ENCODE measurements at places on chromosomes 7 and 10. TPM values are rescaled to one million over a fixed set of nuclear protein-coding genes. Genes with fewer than 3 reads are reported as not detected.

The TAF5 gene
- 22.8 TPM for total RNA-seq

The INHBA gene
- total RNA-seq: 0.94 TPM

The CPN1 gene
- total RNA-seq: not detected

The GRID1 gene
- total RNA-seq: 0.82 TPM

The STOX1 gene
- 2.7 TPM for total RNA-seq

DNA sequence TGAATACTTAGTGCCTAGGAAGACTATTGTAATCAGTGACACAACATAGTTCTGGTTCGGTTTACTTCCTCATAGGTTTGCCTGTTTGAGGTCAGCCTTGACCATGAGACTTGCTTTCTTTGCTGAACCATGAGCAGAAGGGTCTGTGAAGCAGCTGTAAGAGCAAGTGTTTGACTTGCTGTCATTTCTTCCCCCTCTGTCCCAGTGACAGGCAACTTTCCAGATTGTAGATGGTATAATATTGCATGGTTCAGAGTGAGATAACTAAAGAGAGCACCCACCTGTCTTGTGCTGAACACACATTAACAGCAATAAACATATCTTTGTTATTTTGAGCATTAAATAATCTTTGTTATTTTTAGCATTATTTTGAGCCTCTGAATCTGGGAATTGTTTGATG is 9.3 kb upstream of the RTKN2 start:
- DNase-seq: no peak
- H3K27me3 ChIP-seq: no peaks in the 10 kb centered on the region
- no peaks in the 10 kb centered on the region for H3K4me1 ChIP-seq

GRCh38 chr7:18013936-18014335 is 13.7 kb downstream of the PRPS1L1 start:
- no peak overlapping the region for H3K27ac ChIP-seq
- H3K36me3 ChIP-seq: no peaks in the 10 kb centered on the region
- H3K27me3 ChIP-seq: no peaks in the 10 kb centered on the region
- no peak for DNase-seq
- no peaks in the 10 kb centered on the region for H3K4me1 ChIP-seq
- no peak overlapping the region for H3K4me3 ChIP-seq

- H3K27ac ChIP-seq: no peak overlapping the region
- H3K4me1 ChIP-seq: no peaks in the 10 kb centered on the region
- H3K4me3 ChIP-seq: no peak overlapping the region
- no peak for DNase-seq
Observed at GRCh38 chr7:92569137-92569536, 21.1 kb downstream of the FAM133B start.

- H3K27ac ChIP-seq: no peak overlapping the region
- no peaks in the 10 kb centered on the region for H3K27me3 ChIP-seq
- H3K36me3 ChIP-seq: no peaks in the 10 kb centered on the region
- no peak for DNase-seq
- H3K4me3 ChIP-seq: no peak overlapping the region
- H3K4me1 ChIP-seq: peaks cover 11% of the 10 kb centered on the region
Observed at GRCh38 chr7:20164425-20165145, 52.6 kb downstream of the MACC1 start.

DNA sequence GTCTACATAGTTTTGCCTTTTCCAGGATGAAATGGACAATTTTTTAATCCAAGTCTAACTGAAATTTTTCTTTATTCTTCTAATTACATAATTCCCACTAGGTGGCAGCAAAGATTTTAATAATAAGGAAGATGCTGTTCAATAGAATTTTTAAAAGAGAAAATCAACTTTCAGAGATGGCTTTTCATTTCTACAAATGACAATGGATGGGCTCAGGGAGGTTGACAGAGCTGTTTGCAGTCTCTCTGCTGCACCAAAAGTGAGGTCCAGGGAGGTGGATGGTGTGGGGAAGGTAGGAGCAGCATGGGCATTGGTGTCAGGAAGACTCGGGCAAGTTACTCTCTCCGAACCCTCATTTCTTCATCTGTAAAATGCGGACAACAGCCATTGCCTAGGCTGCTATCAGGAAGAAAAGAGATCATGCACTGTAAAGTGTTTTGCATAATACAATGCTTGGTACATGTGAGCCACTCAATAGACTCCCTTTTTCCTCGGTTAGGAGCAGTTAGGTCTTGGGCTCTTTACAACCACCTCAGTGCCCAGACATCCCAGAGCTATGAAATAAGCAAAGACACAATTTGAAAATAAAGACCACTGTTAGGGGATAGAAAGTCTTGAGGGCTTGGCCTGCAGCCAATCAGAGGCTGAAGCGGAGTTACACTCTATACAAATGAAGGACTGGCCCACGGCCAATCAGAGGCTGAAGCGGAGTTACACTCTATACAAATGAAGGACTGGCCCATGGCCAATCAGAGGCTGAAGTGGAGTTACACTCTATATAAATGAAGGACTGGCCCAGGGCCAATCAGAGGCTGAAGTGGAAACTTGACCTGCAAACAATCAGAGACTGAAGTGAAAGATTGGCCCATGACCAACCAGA is 107.1 kb downstream of the ABLIM1 start:
- H3K27ac ChIP-seq: no peak overlapping the region
- no peaks in the 10 kb centered on the region for H3K36me3 ChIP-seq
- peak; percentile 55 for DNase-seq
- no peaks in the 10 kb centered on the region for H3K4me1 ChIP-seq
- no peaks in the 10 kb centered on the region for H3K27me3 ChIP-seq
